ENCODE measurements at places on chromosomes 2 and 18.

GRCh38 chr18:61785588-61785987 lies 107.2 kb downstream of the RNF152 start:
- no peak for DNase-seq

- DNase-seq, result no peak
Measured at GRCh38 chr2:12990523-12990922, 273.8 kb downstream of the TRIB2 start.

DNA sequence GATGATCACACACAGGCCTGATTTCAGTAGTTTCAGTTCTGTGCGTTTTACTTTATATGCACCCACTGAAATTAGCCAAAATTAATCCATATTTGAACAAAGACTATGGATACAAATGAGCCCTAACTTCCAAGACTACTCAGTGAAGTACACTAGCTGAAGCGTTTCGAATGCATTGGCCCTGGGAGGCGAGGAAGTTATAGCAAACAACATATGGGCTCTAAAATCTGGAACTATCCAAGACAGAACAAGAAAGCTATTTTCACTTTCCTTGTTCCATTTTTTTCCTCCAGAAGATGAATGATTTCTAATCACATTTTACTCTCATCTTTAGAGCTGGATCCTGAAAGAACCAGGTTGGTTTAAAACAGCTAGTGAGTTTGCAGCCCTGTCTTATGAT lies 399.4 kb upstream of the HNRNPA3 start:
- DNase-seq, result no peak

DNA sequence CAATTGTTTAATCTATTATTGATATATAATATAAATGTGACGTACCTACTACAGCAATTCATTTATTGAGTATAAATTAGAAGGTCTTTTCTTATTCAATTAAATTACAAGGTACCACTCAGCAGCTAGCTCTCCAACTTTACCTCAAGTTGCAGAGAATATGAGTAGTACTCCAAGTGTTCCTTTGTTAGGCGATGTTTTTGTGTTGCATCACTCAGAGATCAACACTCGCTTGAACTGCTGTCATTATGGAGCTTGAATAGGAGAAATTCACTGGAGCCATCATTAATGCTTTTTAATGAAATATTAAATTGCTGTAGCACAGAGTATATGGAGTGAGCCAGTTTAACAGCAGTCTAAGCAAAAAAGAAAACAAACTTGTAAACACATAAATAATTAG lies 320.0 kb downstream of the FSIP2 start:
- DNase-seq, result no peak

DNA sequence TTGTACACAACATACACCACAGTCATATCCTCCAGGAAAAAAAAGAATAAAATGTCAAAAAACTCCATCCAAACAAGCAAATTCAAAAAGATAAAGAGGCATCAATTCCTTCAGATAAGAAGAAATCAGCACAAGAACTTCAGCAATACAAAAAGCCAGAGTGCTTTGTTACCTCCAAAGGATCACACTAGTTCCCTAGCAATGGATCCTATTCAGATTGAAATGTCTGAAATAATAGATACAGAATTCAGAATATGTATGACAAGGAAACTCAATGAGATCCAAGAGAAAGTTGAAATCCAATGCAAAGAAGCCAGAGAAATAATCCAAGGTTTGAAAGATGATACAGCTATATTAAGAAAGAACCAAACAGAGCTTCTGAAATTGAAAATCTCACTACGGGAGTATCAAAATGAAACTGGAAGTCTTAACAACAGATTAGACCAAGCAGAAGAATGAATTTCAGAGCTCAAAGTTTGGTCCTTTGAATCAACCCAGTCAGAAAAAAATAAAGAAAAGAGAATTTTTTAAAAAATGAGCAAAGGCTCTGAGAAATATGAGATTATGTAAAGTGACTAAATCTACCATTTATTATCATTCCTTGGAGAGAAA lies 80.6 kb downstream of the TRABD2A start:
- no peak for DNase-seq

DNA sequence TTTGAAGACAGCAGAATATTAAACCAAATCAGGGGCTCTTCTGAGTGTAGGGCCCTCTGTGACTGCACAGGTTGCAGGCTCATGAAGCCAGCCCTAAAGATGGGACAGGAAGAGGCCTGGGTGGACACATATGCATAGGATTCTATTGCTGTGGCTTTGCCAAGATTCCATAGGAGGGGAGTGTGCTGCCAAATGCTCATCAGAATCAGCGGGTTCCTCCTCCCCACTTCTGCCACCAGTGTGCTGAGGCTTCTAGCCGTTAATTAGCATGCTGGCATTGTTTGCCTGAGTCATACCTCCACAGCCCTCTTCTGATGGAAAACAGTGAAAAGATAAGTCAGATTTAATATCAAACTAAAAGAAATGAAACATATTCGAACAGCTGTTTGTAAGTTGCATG lies 103.9 kb upstream of the TMEFF2 start:
- no peak for DNase-seq

DNA sequence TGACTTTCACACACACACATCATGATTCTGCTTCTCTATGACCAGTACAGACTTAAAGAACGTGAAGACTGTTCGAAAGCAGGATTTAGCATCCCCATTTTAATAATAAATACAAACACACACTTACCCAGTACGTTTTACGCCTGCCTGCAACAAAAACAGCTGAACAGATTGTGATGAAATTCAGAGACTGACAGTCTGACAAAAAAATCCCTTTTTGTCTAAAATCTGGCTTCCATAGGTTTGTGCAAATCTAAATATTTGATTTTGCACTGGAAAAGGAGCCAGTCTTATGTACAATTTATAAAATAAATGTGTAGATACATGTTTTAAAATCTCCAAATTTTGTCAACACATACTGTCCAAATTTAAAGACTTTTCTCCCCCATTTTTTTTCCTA lies 630.7 kb downstream of the ZEB2 start:
- no peak for DNase-seq

- peak; percentile 25 for DNase-seq
Measured at GRCh38 chr18:77208964-77209363, 40.7 kb upstream of the GALR1 start.

DNA sequence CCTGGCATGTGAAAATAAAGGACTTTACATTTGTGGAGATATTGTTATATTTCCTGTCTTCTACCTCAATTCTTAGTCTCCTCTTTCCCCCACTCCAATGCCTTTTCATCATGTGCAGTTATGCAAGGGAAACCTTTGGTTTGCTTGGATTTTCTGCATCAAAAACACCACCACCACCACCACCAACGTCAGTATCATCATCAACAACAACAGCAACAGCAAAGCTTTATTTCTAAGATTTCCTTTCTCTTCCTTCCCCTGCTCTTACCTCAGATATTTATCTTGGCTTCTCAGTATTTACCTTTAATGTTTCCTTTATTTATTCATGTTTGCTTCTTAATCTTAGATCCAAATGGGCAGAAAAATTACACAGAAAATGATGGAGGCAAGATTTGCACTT lies 26.1 kb downstream of the CXCR4 start:
- DNase-seq, result no peak

DNA sequence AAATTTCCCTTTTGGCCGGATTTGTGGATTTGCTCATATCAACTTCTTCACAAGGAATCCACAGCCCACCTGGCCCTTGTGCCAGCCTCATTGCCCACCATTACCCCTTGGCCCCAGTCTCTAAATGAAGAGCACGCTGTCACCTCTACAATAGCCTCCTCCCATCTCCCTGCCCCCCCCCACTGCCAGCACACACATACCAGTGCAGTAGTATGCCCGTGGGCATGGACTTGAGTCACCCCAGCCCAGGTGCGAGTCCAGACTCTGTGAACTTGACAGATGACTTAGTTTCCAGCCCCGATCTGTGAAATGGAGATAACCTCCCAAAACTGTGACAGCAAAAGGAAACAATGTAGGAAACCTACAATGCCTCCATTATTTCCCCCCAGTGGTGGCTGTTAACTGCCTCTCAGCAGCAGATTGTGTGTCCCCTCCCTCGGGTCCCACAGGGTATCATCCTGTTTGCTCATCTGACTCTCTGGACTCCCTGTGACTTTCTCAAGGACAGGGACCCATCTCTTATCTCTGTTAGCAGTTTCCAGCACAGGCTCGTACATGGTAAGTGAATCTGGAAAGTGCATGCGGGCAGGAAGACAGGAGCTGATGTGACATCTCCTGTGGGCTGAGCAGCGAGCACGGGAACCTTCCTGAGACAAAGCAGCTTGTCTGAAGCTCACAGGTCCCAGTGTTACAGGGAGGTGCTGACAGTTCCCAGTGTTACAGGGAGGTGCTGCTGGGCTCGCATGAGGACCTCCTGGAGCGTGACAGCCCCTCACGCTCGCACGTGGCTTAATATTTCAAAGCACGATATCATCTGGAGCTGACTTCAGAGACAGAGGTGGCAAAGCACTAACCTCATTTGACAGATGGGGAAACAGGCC lies 4.2 kb upstream of the TMEM185B start:
- DNase-seq, result no peak

GRCh38 chr2:54809819-54810218 lies 86.4 kb downstream of the EML6 start:
- peak; percentile 32 for DNase-seq

DNA sequence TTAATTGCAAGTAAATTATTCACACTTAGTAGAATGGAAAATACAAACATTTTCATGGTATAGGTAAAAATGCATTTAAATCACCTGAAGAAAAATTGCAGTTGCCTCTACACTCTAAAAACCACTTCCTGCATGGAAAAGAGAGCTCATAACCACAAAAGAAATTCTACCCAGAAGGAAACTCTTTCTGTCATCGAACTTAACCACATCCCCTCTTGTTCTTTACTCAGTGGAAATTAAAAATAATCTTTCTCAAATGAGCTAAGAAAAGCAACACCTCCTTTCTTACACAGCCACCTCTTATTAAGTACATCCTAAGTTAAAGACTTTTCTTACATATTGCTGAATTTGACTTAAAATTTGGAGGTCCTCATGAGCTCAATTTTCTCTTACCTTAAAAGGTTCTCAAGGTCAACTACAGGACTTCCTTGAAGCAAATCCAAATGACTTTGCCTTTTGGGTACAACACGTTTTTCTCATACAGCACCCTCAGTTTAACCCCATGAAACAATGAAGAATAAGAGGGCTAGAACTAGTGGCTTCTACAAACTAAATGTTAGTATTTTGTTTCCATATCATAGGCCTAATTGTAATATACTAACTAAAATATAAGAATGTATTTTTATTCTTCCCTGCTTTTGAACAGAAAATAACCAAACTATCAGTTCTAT lies 109.1 kb upstream of the CRIM1 start:
- no peak for DNase-seq

- no peak for DNase-seq
Measured at GRCh38 chr2:120522151-120522751, 176.3 kb downstream of the INHBB start.

GRCh38 chr18:74861154-74861553 lies 263.5 kb downstream of the ZNF407 start:
- DNase-seq, result peak; percentile 33

DNA sequence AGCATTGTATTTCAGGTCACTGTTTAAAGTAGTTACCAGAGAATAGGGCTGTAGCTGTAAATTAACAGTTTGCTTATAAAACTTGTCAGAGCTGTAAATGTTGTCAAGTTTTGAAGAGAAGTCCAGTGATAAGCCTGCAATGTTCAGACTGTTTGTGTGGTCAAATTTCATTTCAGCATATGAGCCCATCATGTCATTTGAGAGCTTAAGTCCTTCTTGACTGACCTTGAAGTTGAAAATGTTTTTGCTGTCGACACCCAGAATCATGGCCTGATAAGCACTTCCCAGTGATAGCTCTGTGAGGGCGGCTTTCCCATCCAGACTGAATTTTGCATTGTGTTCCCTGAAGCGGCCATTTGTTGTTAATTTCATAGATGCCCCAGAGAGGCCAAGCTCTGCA lies 32.4 kb downstream of the APOB start:
- no peak for DNase-seq

DNA sequence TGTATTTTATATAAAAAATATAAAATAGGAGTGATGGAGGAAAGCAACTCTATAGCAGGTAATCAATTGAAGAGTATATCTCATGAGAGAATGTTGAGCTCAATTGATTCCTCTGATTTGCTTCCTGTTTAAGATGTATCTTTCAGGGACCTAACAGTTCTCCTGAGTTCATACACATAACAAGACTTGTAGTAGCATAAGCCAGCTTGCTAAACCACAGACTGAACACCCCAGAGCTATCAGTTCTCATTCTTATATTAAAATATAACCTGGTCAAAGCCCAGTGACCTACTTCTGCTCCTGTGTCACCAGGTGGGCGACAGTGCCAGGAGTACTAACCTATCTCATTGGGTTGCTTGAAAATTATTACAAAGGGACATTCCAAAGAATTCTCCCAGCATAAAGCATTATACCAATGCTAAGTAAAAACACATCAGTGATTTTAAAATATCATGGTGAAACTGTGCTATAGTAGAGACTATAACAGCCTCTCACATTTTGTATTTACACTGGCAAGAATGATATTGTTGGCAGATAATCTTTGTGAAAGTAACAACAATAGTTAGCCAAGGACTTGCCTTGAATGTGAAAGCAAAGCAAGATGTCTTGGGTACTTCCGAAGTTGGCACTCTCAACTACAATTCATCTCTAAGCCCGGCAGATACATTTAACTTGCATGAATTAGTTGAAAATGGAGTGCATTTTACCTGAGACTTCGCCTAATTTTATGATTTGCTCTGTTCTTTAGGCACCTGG lies 40.8 kb upstream of the CDH20 start:
- no peak for DNase-seq

- no peak for DNase-seq
Measured at GRCh38 chr18:8045160-8045883, 478.2 kb downstream of the PTPRM start.

DNA sequence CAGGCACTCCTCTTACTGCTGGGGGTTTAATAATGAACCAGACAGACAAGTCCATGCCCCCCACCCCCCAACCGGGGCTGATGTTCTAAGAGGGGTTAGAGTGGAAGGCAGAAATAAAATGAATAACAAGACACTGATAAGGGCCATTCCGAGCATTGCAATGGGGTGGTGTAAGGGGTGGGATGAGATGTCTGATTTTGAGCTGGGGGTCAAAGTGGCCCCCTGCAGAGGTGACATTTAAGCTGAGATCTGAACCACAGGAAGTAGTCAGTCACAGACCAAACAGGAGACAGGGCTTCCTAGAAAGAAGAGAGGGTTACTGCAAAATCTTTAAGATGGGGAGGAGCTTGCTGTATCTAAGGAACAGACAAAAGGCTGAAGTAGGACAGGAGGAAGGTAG lies 180.6 kb upstream of the SH3BP4 start:
- DNase-seq, result no peak

- DNase-seq, result no peak
Measured at GRCh38 chr2:28951910-28952835, 28.9 kb upstream of the TOGARAM2 start.

DNA sequence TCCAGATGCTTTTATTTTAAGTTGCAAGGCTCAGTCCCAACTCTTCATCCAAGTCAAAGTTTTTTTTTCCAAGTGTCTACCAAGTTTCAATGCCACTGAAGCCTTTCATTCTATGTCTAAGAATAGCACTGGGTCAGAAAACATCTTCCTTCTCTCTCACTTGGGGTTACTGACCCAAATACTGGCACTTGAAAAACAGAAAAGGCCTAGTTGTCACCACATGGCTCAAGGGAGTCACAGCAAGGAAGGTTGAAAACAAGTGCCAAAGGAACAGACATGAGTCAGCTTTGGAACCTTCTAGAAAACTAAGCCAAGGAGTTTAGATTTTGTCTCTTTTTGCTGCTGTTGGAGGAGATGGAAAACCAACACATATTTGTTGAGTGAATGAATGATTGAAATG lies 146.5 kb downstream of the COPS8 start:
- DNase-seq, result no peak
